ENCODE measurements at places on chromosomes 7 and 10.

GRCh38 chr7:131139462-131139861 is 188.2 kb upstream of the MKLN1 start:
- no peak for DNase-seq

GRCh38 chr10:44422570-44423101 is 37.7 kb upstream of the CXCL12 start:
- no peak for DNase-seq

DNA sequence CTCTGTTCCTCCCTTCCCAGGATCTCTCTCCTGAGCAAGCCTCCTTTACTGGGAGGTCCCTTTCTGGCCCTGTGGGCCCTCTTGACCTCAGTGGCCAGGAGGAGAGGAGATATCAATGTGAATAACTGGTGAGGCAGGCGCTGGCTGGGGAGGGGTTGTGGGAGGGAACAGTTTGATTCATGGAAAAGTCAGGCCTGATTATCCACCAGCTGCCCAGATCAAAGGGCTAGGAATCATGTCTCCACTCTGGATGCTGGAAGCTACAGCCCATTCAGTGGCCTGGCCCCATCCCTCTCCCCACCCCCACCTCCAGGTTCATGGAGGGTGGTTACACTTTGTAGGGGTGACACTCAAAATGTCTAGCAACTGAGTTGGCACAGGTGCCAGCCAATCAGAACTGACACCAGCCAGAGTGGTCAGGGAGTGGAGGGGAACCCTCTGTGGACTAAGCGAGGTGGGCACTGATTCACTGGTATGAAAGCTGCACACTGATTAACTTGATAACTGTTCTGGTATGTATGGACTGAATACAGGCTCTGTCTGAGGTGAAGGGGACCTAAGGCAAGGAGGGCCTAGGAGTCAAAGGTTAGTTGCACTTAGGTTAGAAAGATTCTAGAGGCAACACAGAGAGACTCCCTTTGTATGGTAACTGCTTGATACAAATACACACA is 4.8 kb downstream of the PRRT4 start:
- no peak for DNase-seq

GRCh38 chr7:140646931-140647647 is 6.5 kb upstream of the DENND2A start:
- DNase-seq, result peak; percentile 90

- DNase-seq, result no peak
These were observed 117.3 kb downstream of the THSD7A start for GRCh38 chr7:11714676-11715075.

GRCh38 chr7:106570948-106571418 is 90.0 kb downstream of the CCDC71L start:
- DNase-seq, result no peak

- no peak for DNase-seq
These were observed 254.1 kb downstream of the DIP2C start for GRCh38 chr10:435397-435796.

DNA sequence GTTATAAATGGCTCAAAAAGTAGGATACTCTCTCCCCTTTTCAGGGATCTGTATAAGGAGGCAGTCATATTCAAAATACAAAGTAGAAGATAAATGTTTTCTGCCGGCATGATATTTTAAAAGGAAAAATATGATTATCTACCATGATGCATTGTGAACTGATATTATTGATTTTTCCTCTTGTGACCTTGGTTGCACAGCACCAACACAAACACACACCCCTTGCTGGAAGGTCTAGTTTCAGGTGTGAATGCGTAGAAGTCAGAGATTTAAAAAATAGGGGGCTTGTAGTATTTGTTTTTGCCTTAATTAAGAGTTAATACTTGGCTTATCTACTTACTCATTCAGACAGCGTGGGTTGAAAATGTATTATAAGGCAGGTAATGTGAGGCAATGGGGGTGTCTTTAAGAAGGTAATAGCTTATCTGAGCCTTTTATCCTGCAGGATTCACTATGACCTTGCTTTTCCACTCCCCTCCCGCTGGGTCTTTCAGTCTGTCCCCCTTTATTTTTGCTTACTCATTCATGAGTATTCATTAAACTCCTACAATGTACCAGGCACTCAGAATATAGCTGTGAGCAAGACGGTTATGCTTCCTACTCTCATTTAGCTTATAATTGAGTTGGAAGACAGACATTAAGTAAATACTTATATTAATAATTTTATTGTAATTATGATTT is 390.6 kb downstream of the SDK1 start:
- DNase-seq, result no peak

- DNase-seq, result no peak
These were observed 816.1 kb upstream of the C7orf33 start for GRCh38 chr7:147774461-147774860.

- no peak for DNase-seq
These were observed 9.0 kb downstream of the EMX2 start for GRCh38 chr10:117551330-117552155.

DNA sequence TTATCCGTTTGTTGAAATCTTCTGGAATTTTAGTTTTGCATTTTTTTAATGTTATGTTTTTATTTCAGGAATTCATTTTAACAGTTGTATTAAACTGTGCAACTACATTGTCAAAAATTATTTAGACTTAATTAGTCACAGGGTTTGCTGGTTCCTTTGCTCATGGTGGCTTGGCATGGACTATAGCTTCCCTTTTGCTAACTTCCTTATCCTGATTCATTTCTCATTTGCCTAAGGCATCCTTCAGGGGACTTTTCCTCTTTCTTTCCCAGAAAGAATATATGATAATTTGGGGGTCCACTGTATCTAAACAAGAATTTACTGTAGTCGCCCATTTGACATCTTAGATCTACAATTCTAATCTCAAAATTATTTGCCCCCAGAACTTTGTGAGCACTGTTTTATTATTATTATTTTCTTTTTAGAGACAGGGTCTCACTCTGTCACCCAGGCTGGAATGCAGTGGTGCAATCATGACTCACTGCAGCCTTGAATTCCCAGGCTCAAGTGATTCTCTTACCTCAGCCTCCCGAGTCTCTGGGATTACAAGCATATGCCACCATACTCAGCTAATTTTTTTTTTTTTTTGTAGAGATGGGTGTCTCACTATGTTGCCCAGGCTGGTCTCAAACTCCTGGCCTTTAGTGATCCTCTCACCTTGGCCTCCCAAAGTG is 13.9 kb downstream of the FIGNL1 start:
- DNase-seq, result no peak

- no peak for DNase-seq
These were observed 56.2 kb upstream of the CACUL1 start for GRCh38 chr10:118810796-118811505.

GRCh38 chr10:32054094-32054493 is 2.1 kb downstream of the KIF5B start:
- DNase-seq, result peak; percentile 58

DNA sequence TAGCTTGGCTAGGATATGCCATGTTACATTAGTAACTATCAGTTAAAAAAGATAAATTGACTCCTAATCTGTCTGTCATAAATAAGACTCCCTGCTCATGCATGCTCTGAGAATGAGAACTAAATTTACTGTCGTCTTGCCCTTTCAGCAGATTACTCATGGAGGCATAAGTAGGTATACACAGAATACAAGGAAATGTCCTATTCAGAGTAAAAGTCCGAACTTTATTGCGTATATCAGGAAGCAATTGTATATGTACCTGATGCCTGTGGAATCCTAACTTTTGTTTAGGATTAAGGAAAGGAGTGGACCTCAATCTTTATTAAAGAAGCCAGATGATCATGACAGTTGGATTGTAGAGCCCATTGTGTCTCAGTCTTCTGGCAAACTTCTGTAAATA is 118.6 kb downstream of the THSD7A start:
- no peak for DNase-seq

DNA sequence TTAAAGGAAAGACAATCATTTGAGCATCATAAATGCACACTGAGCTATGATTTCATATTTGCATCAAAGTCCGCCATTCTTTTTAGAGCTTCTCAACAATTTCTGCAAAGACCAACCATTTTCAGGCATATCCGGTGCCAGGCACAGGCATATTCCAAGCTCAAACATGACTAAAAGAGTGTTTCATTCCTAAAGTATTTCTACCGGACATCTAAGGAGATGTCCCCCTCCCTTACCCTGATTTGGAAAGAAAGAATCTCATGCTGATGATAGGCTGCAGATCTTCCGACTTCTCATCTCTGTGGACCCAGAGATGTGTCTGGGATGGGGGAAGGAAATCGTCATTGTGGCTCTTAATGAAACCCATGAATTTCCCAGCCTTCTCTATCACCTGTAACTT is 600.5 kb upstream of the MGMT start:
- no peak for DNase-seq

- DNase-seq, result no peak
These were observed 129.6 kb downstream of the ZWINT start for GRCh38 chr10:56231436-56231835.

- no peak for DNase-seq
These were observed 79.1 kb downstream of the VTI1A start for GRCh38 chr10:112526139-112526538.

DNA sequence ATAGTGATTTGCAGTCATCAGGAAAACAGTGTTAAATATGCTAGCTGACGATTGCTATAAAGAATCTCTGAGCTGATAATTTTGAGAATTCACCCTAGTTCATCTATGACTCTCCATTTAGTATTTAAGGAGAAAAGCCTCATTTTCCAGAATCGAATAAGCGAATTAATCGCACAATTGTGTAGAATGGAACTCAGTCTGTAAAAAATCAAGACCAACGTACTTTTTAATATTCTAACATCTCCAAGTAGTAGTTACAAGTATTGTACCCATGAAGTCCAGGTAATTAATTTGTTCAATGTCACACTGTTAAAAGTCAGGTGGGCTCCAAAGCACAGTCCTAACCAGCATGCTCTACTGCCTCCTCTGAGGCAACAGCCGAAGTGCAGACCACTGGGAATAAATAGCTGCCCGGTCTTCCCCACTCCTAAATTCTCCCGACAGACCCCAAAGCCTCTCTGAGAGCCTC is 380 bp upstream of the AGBL3 start:
- no peak for DNase-seq

GRCh38 chr7:150357771-150358427 is 10.7 kb upstream of the REPIN1 start:
- DNase-seq, result no peak

DNA sequence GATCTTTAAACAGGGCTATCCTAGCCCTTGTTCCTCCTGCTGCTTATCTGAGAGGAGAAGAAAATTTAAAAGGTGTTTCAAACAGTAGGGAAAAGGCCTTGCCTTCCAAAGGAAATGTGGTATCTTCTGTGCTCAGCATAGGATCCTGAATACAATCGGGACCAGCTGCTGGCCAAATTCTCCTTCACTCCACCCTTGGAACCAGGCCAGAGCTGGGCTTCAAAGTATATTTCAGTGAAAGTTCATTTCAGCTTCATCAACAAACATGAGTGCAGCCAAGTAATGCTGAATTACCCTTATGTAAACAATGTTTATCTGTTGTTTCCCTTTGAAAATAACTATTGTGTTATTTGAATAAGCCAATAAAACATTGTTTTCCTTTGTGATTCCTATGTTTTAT is 146.5 kb upstream of the MEOX2 start:
- DNase-seq, result no peak

GRCh38 chr7:101232141-101232850 is 5.3 kb downstream of the CLDN15 start:
- no peak for DNase-seq

DNA sequence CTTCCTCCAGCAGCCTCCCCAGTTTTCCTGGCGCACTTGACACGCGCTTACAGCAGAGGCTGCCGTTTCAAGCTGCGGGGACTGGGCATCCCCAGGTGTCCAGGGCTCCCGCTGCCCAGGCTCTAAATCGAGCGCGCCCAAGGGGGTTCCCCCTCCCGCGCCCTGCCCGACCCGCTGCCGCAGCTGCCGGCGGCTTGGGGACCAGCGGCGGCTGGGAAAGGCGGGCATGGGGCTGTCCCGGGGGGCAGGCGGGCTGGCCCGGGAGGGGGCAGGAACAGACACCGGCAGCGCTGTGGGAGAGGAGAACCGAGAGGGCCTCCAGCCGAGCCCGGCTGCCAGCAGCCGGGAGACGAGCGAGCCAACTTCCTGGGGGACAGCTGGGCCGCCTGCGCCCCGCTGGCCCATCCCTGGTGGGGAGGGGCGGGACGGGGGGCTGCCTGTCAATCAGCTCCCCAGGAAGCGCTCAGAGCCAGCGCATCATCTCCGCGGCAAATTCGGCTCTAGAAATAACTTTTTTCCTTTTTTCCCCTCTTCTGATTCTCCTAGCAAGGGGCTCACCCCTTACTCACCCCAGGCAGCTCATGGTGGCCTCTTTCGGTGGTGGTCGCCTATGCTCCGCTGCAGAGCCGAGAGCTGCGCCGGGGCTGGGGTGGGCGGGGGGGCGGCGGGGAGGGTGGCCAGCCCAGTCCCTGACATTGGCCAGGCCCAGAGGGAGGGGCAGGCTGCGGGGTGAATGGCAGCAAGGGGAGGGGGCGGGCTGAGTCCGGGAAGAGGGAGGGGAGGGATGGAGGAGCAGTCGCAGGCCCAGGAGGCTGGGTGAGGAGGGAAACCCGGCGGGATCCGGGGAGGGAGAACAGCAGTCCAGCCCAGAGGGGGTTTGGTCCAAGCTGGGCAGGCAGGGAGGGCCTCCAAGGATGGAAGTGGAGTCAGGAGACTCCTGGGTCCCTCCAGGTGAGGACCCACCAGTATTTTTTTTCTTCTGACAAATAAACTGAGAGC is 14.7 kb downstream of the GRID2IP start:
- DNase-seq, result no peak

GRCh38 chr10:43237631-43238446 is 29.0 kb downstream of the RASGEF1A start:
- no peak for DNase-seq

- DNase-seq, result no peak
These were observed 102.7 kb downstream of the ZMIZ1 start for GRCh38 chr10:79171504-79171903.

DNA sequence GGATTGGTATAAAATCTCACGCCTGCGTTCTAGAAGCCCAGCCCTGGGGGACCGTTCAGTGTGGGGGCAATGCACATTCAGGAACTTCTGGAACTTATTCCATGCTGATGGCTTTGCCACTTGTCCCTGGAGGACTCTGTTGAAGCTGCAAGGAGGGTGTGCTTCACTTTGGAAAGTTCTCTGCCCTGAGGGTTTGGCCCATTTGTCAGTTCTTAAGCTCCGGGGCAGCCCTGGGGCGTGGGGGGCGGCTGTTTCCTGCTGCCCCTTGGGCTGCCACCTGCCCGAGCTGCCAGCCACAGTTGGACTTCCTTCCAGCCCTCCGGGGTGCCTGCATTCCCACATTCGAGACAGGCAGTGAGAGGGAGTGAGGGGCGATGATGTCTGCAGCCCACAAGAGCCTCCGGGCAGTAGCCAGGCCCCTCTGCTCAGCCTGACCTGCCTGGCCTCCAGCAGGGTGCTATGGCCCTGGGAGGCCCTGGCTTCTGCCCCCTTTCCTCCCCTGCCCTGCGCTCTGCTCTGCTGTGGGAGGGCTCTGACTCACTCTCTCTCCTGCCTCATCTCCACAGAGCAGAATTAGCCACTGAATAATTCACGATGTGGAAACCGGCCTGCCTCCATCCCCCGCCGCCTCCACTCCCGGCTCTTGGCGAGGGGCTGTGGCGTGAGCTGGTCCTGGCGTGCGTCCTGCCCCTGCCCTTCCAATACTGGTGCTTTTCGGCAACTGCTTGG is 1.9 kb downstream of the TTYH3 start:
- DNase-seq, result peak; percentile 50
